ENCODE measurements at places on chromosomes 5 and 9.

GRCh38 chr9:102569436-102569835 lies 425.7 kb upstream of the CYLC2 start:
- no peak for DNase-seq

- no peak for DNase-seq
Observed at GRCh38 chr5:2124434-2125170, 241.9 kb upstream of the IRX4 start.

GRCh38 chr9:119284118-119284517 lies 85.1 kb downstream of the BRINP1 start:
- DNase-seq = no peak

DNA sequence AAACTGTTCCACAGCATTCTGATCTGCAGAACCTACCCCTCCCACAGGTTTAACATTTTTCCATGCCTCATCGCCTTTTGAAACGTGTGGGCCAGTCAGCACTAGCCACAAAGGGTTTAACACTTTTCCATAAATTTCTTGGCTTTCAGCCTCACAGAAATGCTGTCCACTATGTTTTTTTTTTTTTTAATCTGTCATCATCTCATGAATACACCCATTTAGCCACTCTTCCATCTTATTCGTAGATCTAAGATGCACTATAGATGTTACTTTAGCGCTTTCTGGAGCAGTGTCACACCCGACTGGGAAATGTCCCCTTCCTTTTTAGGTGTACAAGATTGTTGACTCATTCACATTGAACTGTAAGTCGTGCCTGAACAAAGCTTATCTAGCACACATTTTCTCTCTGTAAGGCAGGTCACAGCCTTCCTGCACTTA lies 62.3 kb downstream of the GCNT1 start:
- no peak for DNase-seq

DNA sequence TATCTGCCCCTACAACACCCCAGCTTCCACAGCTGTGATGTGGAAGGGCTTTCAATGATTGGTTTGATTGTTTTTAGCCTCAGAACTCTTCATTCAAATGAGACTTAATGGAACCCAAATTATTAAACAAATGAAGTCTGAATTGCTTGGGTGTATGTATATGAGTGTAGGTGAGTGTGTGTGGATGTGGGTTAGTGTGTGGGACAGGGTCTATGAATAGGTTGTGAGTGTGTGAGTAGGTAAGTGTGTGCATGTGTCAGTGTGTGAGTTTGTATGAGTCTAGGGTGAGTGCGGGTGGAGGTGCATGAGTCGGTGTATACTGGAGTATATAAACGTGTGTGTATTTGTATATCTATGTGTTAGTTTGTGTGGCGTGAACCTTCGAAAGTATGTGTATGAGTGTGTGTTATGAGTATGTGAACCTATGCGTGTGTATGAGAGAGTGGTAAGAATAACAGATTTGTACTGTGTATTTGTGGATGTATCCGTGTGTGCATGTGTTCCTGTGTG lies 26.9 kb downstream of the COL15A1 start:
- no peak for DNase-seq

DNA sequence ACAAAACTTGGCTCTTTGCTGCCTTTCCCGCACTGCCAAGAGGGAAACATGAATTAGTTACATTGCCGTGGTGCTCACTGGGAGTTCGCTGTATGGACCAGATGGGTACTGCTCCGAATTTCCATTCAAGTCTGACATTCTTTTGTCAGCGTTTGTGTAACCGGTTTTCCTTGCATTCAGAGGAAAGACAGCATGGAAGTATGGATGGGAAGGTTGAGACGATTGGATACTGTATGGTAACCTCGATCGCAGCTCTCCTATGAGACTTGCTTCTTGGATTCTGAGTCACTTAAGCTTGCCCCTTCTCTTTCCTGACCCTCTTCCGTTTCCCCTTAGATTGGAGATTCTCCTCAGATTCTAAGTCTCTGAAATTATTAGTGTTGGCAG lies 625 bp upstream of the UBLCP1 start:
- no peak for DNase-seq

- peak; percentile 49 for DNase-seq
Observed at GRCh38 chr5:1479581-1480188, 34.4 kb upstream of the SLC6A3 start.

GRCh38 chr5:124460642-124461041 lies 285.8 kb downstream of the ZNF608 start:
- no peak for DNase-seq

GRCh38 chr5:135313946-135314345 lies 85.1 kb downstream of the MACROH2A1 start:
- no peak for DNase-seq

DNA sequence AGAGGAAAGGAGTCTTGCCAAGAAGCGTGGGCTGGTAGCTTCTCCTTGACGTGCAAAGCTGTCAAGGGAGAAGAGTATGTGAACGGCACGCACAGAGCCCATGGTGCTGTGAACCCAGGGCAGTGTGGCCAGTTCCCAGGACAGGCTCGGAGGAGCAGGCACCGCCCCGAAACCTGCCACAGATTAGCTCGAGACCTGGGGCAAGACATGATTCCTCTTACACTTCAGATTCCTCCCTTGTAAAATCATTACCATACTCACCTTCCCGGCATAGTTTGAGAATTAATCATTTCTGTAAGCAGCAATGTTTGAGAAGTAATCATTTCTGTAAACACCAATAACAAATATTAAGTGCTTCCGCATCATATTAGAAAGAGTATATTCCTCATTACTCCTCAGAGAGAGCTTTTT lies 19.9 kb downstream of the GOLM1 start:
- DNase-seq = no peak

GRCh38 chr9:34991607-34992375 lies 2.2 kb downstream of the DNAJB5 start:
- DNase-seq = no peak

GRCh38 chr9:124066783-124067577 lies 55.4 kb downstream of the LHX2 start:
- DNase-seq = no peak

DNA sequence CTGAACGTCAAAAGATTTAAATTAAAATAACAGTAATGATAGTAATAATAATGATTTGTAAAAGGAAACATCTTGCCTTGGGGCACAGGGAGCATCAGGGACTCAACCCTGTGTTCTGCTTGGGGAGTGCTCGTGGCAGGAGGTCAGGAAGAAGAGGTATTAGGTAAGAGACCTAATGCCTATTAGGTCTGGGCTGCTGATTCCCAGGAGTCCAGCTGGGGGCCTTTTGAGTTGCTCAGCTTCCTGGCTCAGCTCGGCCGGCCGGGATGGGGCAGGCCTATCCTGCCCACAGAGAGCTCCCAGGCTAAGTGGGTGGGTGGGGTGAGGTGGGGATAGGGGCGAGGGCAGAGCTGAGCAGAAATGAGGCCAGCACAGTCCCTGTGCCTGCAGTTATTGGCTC lies 17.5 kb downstream of the LMX1B start:
- DNase-seq = no peak

DNA sequence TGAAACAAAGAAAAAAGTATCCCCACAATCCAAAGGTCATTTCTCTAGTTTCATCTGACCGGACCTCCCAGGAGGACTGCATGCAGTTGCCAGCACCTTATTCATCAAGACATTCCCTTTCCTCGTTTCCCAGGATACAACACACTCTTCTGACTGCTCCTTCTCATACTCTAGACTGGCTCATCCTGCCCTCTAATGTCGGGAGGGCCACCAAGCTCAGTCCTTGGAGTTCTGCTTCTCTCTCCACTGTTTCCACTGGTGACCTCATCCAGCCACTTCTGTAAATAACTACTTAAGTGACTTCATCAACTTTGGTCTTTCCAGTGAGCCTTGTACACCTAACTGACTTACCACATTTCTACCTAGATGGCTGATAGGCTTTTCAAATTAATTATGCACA lies 179.1 kb downstream of the EPB41L4A start:
- no peak for DNase-seq

DNA sequence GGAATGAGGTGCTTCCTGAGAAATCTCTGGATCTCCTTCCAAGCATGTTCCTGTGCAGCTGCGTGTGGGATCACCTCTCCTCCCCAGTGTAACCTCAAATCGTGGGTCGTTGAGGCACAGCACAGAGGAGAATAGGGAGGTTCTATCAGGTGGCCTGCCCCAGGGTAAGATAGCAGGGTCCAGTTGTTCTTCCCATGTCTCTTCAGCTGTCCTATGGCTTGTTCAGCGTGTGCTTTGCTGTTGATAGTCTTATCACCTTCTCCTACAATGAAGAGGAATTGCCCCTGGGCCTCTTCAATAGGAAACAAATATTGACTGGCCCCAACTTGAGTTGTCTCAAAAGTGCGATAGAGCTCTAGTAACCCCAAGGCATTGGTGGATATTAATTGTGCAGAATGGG lies 22.4 kb downstream of the BAAT start:
- no peak for DNase-seq

DNA sequence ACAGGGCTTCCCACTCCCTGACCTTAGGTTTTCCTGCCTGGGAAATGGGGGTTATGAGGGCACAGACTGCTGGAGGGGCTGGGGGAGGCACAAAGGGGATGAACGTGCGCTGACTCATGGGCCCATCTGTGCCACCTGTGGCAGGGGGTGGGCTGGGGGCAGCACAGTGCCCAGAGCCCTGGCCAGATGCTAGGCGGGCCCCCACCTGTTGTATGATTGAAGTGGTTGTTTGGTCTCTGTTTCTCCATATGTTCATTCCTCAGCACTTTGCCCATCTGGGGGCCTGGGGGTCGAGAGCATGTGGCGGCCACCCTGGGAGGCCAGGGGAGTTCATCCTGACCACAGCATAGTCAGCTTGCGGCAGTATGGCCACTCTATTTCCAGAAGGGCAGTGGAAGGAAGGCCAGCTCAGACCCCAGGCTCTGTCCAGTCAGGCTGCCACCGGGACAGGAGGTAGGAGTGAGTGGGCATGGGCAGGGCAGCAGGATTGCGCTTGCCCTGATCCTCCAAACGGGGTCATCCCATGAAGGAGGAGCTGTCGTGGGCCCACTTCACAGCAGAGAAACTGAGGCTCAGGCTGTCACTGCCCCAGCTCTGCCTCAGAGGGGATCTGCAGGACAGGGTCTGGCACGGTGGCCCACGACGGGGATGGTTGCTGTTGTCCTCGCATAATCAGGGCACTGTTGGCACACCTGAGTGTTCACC lies 841 bp upstream of the NINJ1 start:
- DNase-seq = no peak

DNA sequence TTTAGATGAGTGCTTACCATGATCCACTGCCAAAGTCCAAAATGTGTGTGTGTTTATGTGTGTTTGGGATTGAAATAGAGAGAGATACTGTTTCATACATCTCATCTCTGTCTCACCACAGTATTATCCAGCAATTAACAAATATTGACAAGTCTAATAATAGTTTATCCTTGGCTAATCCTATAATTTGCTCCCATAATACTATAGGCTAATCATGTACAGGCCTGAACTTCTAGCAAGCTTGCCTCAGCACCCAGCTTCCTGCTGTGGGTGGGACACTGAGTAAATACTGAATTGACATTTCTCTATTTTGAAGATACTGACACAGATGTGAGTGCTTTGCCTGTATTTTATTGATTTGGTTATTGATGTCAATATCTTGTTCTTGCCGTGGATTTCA lies 35.3 kb upstream of the KCNV2 start:
- no peak for DNase-seq

DNA sequence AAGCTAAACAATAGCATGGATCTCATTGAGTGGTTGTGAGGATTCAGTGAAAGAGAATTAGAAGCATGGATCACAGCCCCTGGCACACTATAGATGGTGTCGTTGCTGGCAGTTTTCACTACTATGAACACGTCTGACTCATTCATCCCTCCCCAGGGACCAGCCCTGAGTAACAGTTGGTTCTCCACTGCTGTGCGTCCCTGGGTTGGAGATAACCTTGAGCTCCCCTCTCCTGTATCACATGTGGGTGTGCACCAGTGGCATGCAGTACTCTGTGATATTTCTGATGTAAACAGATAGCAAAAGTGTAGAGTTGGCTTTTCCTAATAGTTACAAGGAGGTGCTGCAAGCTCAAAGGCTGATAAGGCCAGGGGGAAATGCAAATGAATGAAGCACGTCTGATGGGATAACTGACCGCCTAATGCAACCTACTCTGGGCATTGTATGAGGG lies 8.8 kb upstream of the LCP2 start:
- no peak for DNase-seq

- DNase-seq = no peak
Observed at GRCh38 chr5:173538018-173538417, 78.4 kb downstream of the BOD1 start.

- DNase-seq = no peak
Observed at GRCh38 chr5:136006761-136007251, 22.0 kb upstream of the TGFBI start.

- no peak for DNase-seq
Observed at GRCh38 chr9:79195879-79196278, 375.9 kb upstream of the TLE4 start.

- DNase-seq = no peak
Observed at GRCh38 chr5:10663489-10664179, 97.4 kb downstream of the DAP start.

- DNase-seq = peak; percentile 69
Observed at GRCh38 chr5:15105799-15106393, 234.3 kb upstream of the ANKH start.

GRCh38 chr5:62259699-62260250 lies 46.2 kb upstream of the KIF2A start:
- DNase-seq = no peak

DNA sequence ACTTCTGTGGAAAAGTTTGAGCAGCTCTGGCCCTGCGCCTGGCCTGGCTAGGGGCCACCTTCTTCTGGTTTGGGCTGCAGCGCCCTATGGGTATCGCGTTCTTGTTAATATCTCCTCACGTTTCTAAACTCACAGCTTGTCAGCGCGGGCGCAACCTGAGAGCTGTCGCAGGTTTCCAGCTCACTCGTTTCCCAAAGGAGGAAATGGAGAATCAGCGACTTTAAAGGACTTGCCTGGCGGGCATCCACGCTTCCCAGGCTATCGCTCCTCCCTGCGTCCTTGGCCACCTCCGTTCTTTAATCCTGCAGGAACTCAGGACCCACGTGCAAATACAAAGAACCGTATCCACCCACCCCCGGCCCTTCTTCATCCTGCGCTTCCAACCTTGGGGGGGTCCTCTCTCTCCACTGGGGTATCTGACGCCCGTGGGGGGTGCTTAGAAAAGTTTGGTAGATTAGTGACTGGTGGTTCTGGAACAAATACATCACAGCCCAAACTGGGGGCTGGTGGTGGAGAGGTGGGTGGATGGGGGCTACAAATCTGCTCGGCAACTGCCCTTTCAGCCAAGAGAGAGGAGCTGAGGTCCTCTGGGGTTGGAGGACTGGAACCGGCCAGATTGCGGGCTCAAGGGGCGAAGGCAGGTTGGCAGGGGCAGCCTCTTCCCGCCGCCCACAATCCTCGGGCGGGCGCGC lies 578 bp upstream of the PSAT1 start:
- no peak for DNase-seq

DNA sequence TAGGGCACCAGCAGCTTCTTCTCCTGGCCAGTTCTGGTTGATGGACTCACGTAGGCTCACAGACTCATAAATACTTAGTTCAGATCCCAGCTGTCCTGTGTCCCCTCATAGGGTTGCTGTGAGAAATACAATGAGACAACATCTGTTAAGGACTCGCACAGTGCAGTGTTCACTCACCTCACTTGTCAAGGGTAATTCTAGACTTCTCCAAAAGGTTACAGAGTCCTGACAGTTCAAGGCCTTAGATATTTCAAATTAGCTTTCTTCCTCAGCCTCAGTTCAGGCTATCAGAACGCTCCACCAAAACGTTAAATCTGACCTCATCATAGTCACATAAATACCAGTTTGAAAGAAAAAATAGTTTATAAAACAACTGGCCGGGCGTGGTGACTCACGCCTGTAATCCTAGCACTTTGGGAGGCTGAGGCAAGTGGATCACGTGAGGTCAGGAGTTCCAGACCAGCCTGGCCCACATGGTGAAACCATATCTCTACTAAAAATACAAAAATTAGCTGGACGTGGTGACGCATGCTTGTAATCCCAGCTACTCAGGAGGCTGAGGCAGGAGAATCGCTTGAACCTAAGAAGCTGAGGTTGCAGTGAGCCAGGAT lies 106.3 kb downstream of the UGCG start:
- no peak for DNase-seq
